ENCODE measurements at places on chromosomes 3 and 15. TPM values are rescaled to one million over a fixed set of nuclear protein-coding genes. Genes with fewer than 3 reads are reported as not detected.

CCDC191 gene
- polyA plus RNA-seq = 0.48 TPM

INSYN1 gene
- not detected for polyA plus RNA-seq

PPARG gene
- 0.56 TPM for polyA plus RNA-seq

DNA sequence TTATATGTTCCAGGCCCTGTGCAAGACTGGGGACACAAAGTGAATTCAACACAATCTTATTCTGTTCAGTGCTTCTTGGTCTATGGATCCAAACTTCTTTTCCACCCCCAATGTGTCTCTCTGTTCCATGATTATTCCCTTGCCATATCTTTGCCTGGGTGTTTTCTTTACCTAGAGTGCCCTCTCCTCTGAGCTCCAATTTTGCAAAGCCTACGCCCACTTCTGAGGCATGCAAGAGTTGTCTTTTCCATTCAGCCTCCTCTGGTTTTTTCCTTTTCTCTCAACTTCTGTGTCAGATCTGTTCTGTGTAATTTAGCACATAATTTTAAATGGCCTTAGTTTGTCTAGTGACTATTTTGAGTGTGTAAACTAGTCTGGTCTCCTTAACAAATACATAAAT lies 72.8 kb upstream of the PLCL2 start:
- no peak for DNase-seq

GRCh38 chr3:174387736-174388135 lies 471.4 kb upstream of the NAALADL2 start:
- no peak for DNase-seq

DNA sequence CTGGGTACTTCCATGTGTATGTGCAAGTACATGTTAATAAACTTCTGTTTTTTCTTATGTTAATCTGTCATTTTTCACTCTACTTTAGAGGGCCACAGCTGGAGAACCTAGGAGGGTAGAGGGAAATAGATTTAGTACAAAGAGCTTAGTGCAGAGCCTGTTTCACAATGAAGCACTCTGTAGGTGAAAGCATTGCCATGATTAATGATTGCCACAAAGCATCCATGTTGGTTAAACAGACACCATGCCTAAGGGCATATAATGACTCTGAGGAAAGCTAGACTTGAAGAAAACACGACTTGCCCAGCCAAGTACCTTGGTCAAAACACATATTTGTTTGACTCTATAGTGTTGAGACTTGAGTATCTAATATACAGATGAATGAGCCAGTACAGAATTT lies 338.4 kb downstream of the FHIT start:
- DNase-seq = no peak

DNA sequence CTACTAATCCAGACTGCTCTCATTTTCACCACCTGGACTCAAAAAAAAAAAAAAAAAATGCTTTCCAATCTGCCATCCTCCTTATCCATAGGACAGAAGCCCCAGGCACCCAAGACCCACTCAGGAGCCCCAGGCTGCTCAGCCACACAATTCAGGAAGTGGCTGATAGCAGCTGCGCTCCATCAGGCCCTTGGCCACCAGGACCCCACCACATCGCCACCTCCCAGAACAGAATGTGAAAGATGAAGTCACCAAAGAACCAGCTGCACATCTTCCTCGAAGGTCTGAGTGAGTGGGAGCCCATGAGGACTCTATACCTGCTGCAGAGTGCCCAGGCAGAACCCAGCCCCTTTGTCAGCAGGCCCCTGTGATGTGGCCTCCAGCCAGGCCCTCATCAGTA lies 19.5 kb downstream of the POC1A start:
- DNase-seq = no peak

- DNase-seq = peak; percentile 14
Measured at GRCh38 chr3:58260733-58261132, 23.1 kb downstream of the ABHD6 start.

- no peak for DNase-seq
Measured at GRCh38 chr3:176971613-176972174, 225.6 kb downstream of the TBL1XR1 start.

- DNase-seq = no peak
Measured at GRCh38 chr3:124461838-124462632, 268.2 kb upstream of the UMPS start.

DNA sequence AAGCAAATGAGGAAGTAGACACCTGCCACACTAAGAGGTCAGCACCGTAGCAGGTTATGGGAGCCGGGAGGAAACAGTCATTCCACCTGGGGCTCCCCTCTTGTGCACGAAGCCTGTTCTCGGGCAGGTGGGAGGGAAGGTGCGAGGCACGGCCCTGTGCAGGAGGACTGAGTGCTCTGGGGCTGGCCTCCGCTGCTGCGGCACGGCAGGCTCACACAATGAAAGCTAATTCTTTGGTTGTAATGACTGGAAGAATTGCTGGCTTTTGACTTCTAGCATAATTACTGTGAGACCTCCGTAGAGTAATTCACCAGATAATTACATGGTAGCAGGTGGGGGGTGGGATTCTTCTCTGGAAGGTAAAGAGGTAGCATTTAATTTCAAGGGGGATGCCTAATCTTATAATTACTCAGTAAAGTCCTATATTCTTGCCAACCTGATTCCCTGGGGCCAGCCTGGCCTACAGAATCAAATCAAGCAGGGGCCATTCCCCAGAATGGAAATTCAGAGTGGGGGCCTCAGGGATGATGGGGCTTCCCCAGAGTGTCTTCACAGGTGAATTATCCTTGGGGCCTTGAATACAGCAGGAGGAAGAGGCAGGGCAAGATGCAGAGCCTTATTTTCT lies 129.1 kb downstream of the TPRA1 start:
- no peak for DNase-seq

- no peak for DNase-seq
Measured at GRCh38 chr15:99481113-99481950, 84.5 kb upstream of the MEF2A start.
